Nucleus accumbens (tissue), 56 donors: ENCODE measurements at places on chromosomes 1 and 21.
A peak's percentile ranks its signal among the peaks of the same experiment; 100 is the strongest.

DNA sequence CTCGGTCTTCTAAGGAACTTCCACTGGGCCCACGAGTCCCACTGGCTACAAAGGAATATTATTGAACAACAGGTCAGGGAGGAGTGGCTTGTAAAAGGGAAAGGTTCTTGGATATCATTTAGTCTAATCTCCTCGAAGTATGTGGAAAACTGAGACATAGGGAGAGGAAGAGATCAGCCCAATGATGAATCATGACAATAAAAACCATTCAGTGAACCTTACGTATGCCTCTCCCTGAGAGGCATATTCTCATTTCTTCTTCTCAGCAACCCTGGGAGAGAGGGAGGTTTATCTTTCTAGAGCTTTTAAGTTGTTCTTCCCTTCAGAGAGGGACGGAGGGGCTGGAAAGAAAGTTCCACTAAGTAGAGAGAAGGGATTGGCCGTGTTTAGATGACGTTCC lies 5.3 kb upstream of the MOB3C start:
- DNase-seq: no peak

DNA sequence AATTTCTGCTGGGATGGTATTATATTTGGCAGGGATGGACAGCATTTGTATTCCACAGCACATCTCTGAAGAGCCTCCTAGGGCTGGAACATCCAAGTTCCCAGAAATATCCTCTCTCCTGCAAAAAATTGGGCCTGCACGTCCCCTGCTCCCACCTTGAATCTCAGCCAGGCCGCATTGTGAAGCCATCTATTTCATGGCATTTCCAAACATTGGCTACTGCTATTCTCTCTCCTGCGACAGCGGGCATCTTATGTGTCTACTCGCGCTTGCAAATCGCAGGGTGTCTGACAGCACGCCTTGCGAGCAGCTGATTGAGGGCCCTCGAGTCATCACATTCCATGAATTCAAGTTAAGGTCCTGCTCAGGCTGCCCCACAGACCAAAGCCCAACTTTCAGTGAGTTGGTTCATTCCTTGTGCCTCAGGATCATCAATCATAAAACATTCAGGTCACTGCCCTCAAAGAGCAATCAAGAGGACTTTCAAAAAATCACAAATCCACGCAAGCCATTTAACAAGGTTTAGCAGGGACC lies 15.8 kb downstream of the RGS8 start:
- no peak for DNase-seq

GRCh38 chr1:31064718-31065309 lies 703 bp downstream of the PUM1 start:
- peak; percentile 45 for DNase-seq

- no peak for DNase-seq
Observed at GRCh38 chr1:113663165-113663951, 95.9 kb downstream of the PHTF1 start.
